ENCODE measurements at places on chromosomes 5 and 9. TPM values are rescaled to one million over a fixed set of nuclear protein-coding genes. Genes with fewer than 3 reads are reported as not detected.

Gene KIF24
- total RNA-seq: 3.9 TPM

Gene MCC
- total RNA-seq: not detected

Gene NOXA1
- 7.3 TPM for total RNA-seq

Gene IRX2
- total RNA-seq: 44.1 TPM

Gene IFNE
- 0.34 TPM for total RNA-seq

Gene HMMR
- 61.1 TPM for total RNA-seq

Gene PCDHAC1
- not detected for total RNA-seq

GRCh38 chr5:126402621-126403555, 20.3 kb upstream of the GRAMD2B start:
- no peak for DNase-seq

- DNase-seq: no peak
Observed at GRCh38 chr9:125896404-125896803, 149.2 kb downstream of the PBX3 start.

- no peak for DNase-seq
Observed at GRCh38 chr9:22052376-22052945, 43.4 kb upstream of the CDKN2B start.

- no peak for DNase-seq
Observed at GRCh38 chr5:68027519-68027918, 188.0 kb upstream of the PIK3R1 start.

DNA sequence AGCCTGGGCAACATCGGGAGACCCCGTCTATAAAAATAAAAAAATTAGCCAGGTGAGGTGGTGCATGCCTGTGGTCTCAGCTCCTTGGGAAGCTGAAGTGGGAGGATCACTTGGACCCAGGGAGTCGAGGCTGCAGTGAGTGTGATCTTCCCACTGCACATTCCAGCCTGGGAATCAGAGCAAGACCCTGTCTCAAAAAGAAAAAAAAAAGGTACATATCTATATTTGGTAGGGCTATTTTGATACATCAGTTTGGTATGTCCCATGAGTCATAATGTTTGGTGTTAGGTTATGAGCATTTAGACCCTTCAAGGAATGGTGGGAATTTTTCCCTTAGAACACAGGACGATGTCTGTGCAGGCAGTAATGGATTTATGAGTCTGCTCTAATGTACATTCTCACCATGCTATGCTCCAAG, 55.3 kb upstream of the POU4F3 start:
- no peak for DNase-seq

DNA sequence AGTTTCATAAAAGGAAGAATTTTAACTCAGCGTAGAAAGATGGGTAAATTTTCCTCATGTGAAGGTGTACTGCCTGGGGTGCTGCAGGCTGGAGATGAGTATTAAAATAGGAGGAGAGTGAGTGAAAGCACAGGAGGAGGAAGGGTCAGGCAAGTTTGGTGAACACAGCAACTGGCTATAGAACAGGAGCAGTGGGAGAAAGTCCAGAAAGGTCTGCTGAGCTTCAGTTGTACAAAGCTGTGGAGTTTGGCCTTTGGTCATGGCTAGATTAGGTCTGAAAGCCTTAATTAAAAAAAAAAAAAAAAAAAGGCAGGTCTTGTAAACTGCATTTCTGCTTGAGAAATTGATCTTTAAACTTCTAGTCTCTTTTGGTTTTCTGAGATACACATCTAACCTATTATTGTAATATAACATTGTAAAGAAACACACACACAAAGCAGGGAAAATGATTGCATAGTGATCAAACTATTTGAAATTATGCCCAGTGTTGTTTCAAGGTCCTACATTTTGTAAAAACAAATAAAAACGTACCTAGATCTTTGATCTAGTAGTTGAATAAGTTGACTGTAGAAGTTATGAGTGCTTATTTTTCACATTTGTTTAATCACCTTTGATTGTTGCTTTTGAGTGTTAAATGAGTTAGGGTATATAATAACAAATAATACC, 43.6 kb downstream of the MAP3K1 start:
- DNase-seq: no peak

DNA sequence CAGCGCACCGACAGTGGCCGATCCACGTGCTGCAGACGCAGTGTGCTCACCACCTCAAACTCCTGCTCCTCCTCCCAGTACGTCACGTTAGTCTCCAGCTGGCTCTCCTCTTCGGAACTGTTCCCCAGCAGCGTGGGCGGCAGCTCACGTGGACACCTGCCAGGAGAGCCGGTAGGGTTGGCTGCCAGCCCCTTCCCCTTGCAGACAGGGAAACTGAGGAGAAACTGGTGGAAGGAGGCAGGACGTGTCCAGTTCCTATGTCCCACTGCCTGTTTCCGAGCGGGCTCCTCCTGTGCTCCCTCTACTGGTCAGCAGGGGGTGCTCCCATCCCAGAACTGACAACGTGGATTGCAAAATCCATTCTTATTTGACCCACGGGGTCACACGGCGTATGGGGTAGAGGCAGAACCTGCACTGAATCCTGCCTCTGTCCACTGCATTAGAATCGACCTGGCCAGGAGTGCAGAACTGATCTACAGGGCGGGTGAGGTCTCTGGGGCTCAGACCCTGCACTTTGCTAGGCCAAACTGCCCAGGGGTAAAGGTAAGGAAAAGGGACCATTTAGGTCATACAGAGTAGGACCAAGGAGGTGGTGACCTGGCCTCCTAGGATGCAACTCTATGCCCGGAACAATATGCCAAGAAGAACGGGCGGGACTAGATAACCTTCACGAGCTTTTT, 25.7 kb downstream of the PDGFRB start:
- peak; percentile 86 for DNase-seq

- DNase-seq: no peak
Observed at GRCh38 chr5:114935490-114935889, 234.2 kb downstream of the TRIM36 start.

- DNase-seq: no peak
Observed at GRCh38 chr5:145969714-145970092, 33.3 kb downstream of the SH3RF2 start.

Measured in Caco-2 (cell line).